ENCODE measurements at places on chromosomes 6 and 20.

- no peak for DNase-seq
Measured at GRCh38 chr6:152879681-152880080, 103.2 kb downstream of the FBXO5 start.

DNA sequence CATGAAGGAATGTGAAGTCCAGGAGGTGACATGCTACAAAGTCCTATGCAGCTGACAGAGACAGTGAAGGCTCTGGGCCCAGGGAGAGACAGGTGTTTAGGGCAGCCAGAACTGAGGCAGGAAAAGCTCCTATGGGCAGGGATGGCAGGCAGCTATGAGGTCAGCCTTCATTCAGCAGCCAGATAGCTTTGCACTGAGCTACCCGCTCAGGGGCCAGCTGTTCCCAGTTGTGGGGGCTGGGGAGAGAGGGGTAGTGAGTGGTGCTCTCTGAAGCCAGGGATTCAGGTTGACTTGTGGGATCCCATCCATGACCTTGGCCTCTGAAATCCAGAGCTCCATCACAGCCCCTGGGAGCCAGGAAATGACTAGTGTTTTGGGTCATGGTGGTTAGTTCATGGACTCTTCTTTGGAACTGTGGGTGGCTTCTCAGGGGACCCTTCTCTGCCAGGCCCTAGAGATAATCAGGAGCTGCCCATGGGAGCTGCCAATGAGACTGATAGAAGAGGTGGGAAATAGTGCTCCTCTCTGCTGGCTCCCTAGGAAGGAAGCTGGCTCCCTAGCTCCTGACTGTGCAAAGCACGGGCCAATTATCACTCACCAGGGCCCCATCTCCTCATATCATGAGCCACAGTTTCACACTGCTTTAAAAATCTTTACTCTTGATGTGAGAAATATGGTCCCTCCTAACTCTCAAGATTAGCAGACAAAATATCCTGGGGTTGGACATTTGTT lies 127.7 kb downstream of the VEGFA start:
- DNase-seq = no peak

DNA sequence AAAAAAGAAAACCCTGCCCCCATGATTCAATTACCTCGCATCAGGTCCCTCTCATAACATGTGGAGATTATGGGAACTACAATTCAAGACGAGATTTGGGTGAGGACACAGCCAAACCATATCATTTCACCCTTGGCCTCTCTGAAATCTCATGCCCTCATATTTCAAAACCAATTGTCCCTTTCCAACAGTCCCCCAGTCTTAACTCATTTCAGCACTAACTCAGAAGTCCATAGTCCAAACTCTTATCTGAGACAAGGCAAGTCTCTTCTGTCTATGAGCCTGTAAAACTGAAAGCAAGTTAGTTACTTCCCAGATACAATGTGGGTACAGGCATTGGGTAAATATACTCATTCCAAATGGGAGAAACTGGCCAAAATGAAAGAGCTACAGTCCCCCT lies 536.1 kb downstream of the MEI4 start:
- DNase-seq = no peak

- no peak for DNase-seq
Measured at GRCh38 chr20:59471653-59472421, 132.5 kb upstream of the PHACTR3 start.

DNA sequence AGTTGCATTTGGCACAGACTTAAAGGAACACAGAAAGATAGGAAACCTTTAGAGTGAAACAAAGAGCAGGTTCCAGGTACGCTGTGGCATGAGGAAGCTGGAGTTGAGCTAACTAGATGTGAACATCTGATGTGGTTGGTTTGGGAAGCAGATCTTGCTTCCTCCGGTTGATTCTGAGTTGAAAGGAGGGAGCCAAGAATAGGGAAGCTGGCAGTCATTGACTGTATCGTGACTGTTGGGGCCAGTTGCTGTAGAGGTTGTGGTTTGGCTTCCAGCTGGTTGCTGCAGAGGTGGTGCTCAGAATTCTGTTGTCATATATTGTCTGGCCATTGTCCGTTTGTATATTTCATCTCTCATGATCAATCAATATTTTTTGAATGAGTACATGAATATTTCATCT lies 325.9 kb downstream of the PLCB1 start:
- DNase-seq = no peak

- DNase-seq = no peak
Measured at GRCh38 chr6:131995917-131996316, 44.7 kb upstream of the CCN2 start.
